ENCODE measurements at places on chromosomes 12 and 14. TPM values are rescaled to one million over a fixed set of nuclear protein-coding genes. Genes with fewer than 3 reads are reported as not detected.

DNA sequence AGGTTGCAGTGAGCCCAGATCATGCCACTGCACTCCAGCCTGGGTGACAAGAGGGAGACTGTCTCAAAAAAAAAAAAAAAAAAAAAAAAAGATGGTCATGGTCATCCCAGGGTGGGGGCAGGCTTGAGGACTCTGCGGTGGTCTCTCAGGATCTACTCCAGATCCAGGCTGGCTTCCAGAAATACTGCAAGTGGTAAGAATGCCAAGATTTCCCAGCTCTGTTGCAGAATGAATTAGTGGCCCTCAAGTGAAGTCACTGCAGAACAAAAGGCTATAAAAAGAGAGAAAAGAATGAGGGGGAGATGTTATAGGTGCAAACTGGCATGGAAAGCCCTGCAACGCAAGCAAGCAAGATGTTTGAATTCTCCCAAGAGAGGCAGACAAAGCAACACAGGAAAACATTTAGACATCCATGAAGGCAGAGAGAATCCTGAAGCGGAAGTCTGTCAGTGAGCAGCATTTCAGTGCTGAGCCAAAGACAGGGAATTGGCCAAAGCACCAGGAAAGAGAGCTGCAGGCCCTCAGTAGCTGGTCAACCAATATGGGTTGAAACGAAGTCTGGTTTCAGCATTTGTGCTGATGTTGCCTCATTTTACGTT is 31.9 kb upstream of the ETFBKMT start:
- no peaks in the 10 kb centered on the region for H3K4me1 ChIP-seq
- DNase-seq: no peak
- H3K27me3 ChIP-seq: no peaks in the 10 kb centered on the region
- no peak overlapping the region for H3K27ac ChIP-seq
- H3K36me3 ChIP-seq: no peaks in the 10 kb centered on the region

The LIN7A gene
- total RNA-seq: not detected

The FOXJ2 gene
- total RNA-seq: 11.1 TPM

The SUOX gene
- total RNA-seq: 6.2 TPM

DNA sequence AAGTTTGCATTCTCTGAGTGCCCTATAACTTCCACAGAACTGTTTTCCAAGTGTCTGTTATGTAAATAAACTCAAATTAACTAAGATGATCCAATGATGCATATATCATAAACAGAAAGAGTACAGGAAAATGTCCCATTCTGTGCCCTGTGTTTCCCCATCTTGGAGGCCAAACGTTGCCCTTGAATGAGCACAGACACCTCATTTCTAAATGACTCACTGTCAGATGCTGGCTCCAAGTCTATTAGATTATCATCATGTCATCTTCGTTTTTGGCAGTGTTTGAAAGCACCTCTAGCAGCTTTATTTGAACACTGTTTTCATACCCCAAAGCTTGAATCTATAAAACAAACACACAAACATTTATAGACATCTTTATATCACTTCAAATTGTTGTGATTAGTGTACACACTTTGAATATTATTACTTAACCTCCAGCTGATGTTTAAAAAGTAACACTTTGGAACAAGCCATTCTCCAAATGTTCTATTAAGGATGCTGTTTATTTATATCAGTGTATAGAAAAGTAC is 424.2 kb downstream of the NOVA1 start:
- no peak overlapping the region for H3K27ac ChIP-seq
- no peak for DNase-seq
- no peaks in the 10 kb centered on the region for H3K4me1 ChIP-seq

GRCh38 chr12:12539028-12539810 is 23.4 kb downstream of the DUSP16 start:
- no peaks in the 10 kb centered on the region for H3K27me3 ChIP-seq
- DNase-seq: no peak
- H3K27ac ChIP-seq: no peak overlapping the region
- peaks cover 38% of the 10 kb centered on the region for H3K4me1 ChIP-seq
- H3K4me3 ChIP-seq: no peak overlapping the region

The BCAT1 gene
- 53.3 TPM for total RNA-seq

The TSPAN19 gene
- total RNA-seq: not detected

The CHD8 gene
- total RNA-seq: 85.3 TPM

The CD4 gene
- total RNA-seq: 11.1 TPM

The PTCSC3 gene
- not detected for total RNA-seq

GRCh38 chr12:125332900-125333299 is 267.7 kb downstream of the AACS start:
- no peak overlapping the region for H3K27ac ChIP-seq
- no peak overlapping the region for H3K4me3 ChIP-seq

GRCh38 chr12:42477941-42478340 is 111.6 kb downstream of the PRICKLE1 start:
- H3K27me3 ChIP-seq: peaks cover 47% of the 10 kb centered on the region
- no peak for DNase-seq
- no peak overlapping the region for H3K4me3 ChIP-seq
- no peaks in the 10 kb centered on the region for H3K36me3 ChIP-seq
- H3K4me1 ChIP-seq: no peaks in the 10 kb centered on the region

DNA sequence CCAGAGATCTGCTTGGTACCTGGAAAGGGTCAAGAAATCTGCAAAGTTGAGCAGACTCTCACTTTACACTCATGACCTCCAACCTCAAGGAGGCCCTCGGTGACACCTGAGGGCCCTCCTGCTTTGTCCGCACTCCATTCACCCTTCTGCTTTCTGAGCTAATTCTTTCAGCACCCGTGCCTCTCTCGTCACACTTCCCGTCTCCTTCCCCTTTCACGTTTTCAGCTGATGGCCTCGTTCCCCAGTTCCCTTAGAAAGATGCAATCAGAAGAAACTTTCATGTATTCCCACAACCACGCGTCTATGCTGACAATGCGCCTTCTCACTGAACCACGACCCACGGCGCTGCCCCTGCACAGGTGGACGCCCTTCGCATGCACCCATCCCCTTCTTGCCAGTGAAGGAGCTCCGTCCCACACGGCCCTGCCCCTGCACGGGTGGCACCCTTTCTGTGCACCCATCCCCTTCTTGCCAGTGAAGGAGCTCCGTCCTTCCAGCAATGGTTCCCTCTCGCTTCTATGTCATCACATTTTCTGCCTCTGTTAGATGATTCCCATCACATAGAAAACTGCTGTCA is 340.1 kb upstream of the FKBP4 start:
- H3K27ac ChIP-seq: no peak overlapping the region
- no peaks in the 10 kb centered on the region for H3K36me3 ChIP-seq
- no peaks in the 10 kb centered on the region for H3K27me3 ChIP-seq
- no peak for DNase-seq
- no peak overlapping the region for H3K4me3 ChIP-seq

The DDX55 gene
- total RNA-seq: 51.7 TPM

DNA sequence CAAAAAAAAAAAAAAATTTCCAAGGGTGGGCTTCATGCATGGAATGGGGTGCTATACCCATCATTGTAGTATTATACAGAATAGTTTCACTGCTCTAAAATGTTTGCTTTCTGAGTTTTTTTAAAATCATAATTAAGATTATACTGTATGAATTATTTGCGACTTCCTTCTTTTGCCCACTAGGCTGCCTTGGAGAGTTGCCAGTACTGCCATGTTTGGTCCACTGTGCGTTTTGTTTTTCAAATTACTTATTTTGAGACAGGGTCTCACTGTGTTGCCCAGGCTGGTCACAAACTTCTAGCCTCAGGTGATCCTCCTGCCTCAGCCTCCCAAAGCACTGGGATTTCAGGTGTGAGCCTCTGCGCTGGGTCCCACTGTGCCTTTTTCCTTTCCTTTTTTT is 19.9 kb downstream of the PLBD2 start:
- no peak overlapping the region for H3K27ac ChIP-seq
- no peaks in the 10 kb centered on the region for H3K27me3 ChIP-seq
- H3K36me3 ChIP-seq: peaks cover 11% of the 10 kb centered on the region
- no peaks in the 10 kb centered on the region for H3K4me1 ChIP-seq

DNA sequence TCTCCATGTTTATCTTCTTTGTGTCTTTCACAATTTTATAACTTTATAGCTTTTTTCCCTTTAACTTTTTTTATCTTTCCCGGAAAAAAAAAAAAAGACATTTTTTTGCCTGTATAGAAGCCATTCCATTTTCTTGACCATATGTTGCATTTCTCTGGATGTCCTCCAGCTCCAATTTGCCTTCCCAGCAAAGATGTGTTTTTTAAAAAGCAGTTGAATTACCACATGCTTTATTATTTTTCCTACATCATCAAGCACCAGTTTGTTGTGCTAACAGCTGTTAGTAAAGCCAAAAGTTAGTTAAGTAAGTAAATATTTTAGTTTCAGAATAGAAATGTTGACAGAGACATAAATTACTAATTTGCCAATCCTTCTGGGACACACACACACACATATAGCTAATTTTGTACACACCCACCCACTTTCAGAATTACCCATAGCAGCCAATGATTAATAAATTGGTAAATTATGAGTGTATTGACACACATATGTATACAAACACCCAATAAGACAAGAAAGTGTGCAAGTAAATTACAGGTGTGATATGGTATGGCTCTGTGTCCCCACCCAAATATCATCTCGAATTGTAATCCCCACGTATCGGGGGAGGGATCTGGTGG is 118.3 kb downstream of the SLC38A6 start:
- H3K27ac ChIP-seq: no peak overlapping the region
- DNase-seq: no peak
- no peak overlapping the region for H3K4me3 ChIP-seq
- no peaks in the 10 kb centered on the region for H3K27me3 ChIP-seq
- H3K36me3 ChIP-seq: peaks cover 2% of the 10 kb centered on the region

The PARP2 gene
- total RNA-seq: 46.5 TPM

The ASB2 gene
- total RNA-seq: 12.7 TPM

DNA sequence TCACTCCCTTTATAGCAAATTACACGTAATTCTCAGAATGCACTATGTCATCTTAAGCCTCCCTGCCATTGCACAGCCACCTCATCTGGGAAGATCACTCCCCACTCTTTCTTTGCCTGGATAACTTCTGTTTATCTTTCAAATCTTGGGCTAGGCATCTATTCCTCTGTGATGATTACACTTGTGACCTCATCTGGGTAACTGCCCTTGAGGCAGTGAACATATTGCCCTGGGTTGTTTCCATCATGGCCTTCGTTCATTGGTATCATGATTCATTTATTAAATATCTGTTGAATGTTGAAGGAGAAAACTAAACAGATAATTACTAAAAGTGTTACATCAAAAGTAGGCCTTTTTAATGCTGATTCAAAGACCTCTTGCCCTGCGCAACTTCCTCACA is 26.2 kb upstream of the PDE3A start:
- no peak overlapping the region for H3K4me3 ChIP-seq
- no peaks in the 10 kb centered on the region for H3K27me3 ChIP-seq
- DNase-seq: no peak
- no peaks in the 10 kb centered on the region for H3K36me3 ChIP-seq

All from activated CD8-positive, alpha-beta T cell treated with anti-CD3 and anti-CD28 coated beads for 36 hours (primary cell).